ENCODE measurements at places on chromosomes 5 and 9.

GRCh38 chr5:152259702-152260101 lies 145.4 kb downstream of the NMUR2 start:
- DNase-seq: no peak

- no peak for DNase-seq
Measured at GRCh38 chr5:27316271-27316650, 277.9 kb upstream of the CDH9 start.

GRCh38 chr5:169242849-169243186 lies 58.1 kb downstream of the SLIT3 start:
- no peak for DNase-seq

DNA sequence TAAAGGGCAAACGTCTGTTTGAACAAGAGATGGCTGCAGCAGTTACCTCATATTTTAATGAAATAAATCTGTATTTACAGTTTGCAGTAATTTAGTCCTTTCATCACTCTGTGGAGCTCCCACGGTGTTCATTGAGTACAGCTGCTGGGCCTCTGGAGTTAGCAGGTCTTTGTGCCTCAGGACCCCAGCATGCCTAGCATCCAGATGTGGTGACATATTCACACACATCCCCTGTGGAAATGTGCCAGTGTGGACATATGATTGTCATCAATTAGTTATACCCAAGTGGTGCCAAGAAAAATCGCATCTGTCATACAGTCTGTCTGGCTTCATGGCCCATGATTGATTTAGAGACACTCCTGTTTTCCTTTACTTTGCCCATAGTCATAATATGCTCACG lies 77.3 kb downstream of the NNT start:
- DNase-seq: no peak

Data from activated CD8-positive, alpha-beta memory T cell treated with anti-CD3 and anti-CD28 coated beads, Interleukin-2, amount 50 U/mL, for 4 hours (primary cell).